CD4-positive, alpha-beta T cell (primary cell): ENCODE measurements at places on chromosomes 7 and 10.

- DNase-seq: no peak
Observed at GRCh38 chr10:3206511-3207157, 34.1 kb upstream of the PITRM1 start.

DNA sequence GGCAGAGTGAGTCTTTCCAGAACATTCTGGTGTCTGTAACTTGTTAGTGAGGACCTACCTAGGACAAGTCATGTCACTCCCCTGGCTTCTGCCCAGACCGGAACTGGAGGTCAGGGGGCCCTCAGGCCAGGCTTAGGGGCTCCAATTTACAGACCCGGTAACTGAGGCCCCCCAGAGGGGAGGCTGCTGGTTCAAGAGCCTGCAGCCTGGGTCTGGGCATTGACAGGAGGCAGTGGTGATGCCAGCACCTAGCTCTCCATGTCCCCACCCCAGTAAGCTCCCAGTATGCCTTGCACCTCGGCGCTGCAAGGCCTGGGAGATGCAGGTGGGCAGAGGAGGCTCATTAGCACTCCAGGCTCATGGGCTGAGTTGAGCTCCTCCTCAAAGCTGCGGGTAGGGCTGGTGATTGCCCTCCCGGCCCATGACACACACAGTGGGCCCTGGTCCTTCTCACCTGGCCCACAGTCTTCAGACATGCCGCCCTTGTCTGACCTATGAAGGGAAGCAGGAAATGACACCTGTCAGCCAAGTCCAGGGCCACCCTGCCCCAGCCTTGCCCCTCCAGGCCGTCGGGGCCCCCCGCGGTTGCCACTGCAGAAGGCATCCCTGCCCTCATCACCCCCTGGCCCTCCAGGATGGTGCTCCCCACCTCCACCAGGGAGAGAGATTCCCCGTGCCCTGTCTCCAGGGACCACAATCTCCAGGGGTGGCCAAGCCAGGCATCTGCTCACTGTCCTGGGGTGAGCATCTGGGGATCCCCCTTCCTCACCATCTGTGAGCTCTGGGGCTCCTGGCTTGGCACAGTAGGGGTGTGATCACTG is 88.3 kb upstream of the TMEM248 start:
- no peak for DNase-seq

GRCh38 chr7:123712619-123713018 is 36.2 kb downstream of the WASL start:
- no peak for DNase-seq

- DNase-seq: no peak
Observed at GRCh38 chr7:16921644-16922257, 40.0 kb upstream of the AGR3 start.
